Tongue (tissue), 3 donors: ENCODE measurements at places on chromosomes 13 and 19.

DNA sequence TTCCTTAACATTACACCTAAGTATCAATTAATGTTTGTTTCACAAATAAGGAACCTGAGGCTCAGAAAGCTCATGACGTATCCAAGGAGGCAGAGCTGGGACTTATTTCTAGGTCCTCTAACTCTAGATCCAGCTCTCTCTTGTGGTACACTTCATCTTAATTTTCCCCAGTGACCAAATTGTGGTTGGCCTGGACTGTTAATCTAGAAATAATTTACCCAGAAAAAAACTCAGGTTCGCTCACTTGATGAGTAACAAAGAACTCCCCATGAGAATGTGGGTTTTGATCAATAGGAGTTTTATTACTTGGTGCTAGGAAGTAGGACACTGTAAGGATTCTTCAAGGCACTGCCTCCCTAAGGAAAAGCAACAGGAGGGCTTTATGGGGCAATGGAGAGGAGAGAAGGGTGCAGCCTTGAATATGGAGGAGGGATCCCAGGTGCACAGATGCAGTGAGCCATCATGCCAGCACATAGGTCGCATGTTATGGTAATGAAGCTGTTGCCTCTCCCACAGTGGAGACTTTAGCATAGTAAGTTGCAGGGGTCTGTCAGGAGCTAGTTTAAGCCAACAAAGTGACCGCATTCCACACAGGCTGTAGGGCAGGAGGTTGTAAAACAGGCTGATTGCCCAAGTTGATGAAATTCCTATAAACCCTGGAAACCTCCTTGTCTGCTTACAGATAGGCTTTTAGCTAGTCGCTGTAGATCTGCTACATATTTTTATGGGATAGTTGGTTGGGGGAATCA is 14.7 kb downstream of the RAP2A start:
- DNase-seq: no peak

GRCh38 chr13:29402166-29402636 is 193.3 kb downstream of the SLC7A1 start:
- peak; percentile 34 for DNase-seq

GRCh38 chr13:67137044-67137735 is 92.9 kb downstream of the PCDH9 start:
- no peak for DNase-seq

DNA sequence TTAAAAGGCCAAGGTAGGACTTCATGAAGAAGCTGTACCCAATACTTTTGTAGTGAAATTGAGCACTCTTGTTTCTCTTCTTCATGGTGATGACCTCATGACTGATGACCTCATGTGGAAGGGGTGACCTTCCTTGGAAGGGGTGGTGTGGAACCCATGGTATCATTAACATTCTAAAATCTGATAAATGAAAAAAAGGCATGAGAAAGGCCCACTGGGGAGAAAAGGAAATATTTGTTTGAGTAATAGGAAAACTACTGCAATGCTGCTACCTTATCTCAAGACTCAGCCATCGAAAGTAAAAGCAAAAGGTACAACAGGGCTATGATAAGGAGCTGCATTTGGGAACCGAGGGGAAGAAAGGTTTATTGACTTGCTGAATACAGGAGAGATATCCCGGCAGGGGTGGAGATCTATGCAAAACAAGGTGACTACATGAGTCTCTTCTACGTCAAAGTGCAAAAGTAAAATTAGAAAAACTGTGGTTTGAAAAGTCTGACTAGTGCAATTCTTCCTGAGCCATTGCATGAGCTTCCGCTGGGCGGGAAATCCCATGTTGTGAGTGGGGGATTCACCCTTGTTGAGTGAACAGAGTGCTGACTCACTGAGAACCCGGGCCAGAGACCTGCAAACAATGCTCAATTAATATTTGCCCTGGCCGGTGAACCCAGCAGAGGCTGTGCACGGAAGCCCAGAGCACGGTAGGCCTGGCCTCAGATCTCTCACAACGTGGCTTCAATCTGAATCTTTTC is 138.9 kb upstream of the RFC3 start:
- DNase-seq: no peak

GRCh38 chr13:40910324-40911050 is 108.6 kb downstream of the ELF1 start:
- no peak for DNase-seq

- DNase-seq: no peak
Measured at GRCh38 chr13:99281811-99282263, 23.7 kb upstream of the GPR18 start.

DNA sequence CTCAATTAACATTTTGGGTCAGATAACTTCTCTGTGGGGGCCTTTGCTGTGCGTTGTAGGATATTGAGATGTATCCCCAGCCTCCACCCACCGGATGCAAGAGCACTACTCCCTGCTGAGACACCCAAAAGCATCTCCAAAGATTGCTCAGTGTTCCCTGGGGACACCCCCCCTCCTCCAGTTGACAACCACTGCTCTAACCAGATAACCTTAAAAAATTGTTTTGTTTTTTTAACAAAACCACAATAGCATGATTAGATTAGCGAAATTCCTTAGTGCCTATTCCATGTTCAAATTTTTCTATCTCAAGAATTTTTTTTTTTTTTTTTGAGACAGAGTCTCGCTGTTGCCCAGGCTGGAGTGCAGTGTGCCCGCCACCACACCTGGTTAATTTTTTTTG is 2.6 kb upstream of the EPN1 start:
- no peak for DNase-seq
